ENCODE measurements at places on chromosomes 4 and X. TPM values are rescaled to one million over a fixed set of nuclear protein-coding genes. Genes with fewer than 3 reads are reported as not detected.

Gene XAGE3
- not detected for total RNA-seq

Gene SLC6A14
- total RNA-seq = not detected

Gene HSFX4
- total RNA-seq = not detected

Gene NAA11
- not detected for total RNA-seq

Gene GPR82
- total RNA-seq = under 0.01 TPM

Gene SASH3
- 132 TPM for total RNA-seq

Gene MTTP
- total RNA-seq = 0.63 TPM

Gene TCP11X2
- not detected for total RNA-seq

Gene PAGE4
- not detected for total RNA-seq
